ENCODE measurements at places on chromosomes 2 and 18.

DNA sequence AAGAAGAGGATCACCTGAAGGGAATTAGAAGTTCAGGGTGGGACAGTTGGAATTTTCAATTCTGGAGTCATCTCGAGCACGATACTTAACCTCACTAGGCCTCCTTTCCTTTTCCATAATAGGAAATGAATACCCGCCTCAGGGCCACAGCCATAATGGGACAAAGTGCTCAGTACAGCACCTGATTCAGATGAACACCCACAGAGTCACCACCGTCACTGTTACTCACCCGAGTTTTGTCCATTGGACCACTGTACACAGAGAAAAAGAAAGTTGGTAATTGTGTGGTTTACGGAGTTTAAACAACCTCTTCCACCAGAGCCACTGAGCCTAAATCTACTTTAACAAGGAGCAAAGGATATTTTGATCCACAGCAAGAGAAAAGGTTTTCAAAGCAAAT is 122.0 kb upstream of the NDUFV2 start:
- DNase-seq: no peak

GRCh38 chr2:174835797-174836255 is 71.6 kb upstream of the CHRNA1 start:
- no peak for DNase-seq

DNA sequence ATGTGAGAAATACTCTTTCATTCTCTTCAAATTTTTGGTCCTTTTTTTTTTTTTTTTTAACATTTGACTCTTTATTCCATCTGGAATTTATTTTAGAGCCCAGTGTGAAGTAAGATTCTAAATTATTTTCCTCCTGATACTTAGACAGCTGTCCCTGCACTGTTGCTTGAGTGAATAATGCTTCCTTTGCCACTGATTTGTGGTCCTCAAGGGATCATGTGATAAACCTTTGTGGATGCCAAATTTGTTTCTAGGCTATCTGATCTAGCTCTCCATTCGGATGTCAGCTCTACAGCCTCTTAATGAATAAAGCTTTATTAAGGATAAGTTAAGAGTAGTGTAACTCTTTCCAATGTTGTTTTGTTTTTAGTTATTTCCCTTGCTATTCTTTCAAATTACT is 142.3 kb downstream of the SMAD7 start:
- no peak for DNase-seq

DNA sequence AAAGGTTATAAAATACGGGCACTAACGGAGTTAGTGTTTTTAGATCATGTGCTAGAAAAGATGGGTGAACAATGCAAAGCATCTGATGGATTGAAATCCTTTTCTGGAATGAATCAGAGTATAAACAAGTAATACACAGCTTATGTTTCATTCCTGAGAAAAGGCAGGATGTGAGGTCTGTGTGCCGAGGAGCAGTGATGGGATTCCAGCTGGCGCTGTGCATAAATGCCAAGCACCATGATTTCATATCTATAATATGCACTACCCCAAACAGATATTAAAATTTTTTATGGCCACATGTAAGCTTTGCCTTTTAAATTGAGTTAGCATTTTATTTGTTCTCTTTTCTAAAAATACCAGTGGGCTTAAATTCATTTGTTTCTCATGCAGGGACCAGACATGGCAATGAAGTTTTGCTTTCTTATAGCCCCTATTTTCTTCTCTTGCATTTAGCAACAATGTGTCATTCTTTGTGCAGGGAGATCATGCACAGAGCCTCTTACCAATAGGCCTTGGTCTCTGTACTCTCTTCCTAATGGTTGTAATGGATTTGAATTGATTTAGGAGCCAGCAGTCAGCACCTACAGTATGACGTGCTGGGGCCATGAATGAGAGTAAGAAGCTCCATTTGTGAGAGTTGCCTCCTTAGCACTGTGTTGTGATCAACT is 323.9 kb downstream of the SLC8A1 start:
- no peak for DNase-seq

- no peak for DNase-seq
Observed at GRCh38 chr2:157460384-157460837, 16.5 kb upstream of the CYTIP start.

GRCh38 chr2:237870754-237871651 is 11.6 kb downstream of the RAMP1 start:
- no peak for DNase-seq

DNA sequence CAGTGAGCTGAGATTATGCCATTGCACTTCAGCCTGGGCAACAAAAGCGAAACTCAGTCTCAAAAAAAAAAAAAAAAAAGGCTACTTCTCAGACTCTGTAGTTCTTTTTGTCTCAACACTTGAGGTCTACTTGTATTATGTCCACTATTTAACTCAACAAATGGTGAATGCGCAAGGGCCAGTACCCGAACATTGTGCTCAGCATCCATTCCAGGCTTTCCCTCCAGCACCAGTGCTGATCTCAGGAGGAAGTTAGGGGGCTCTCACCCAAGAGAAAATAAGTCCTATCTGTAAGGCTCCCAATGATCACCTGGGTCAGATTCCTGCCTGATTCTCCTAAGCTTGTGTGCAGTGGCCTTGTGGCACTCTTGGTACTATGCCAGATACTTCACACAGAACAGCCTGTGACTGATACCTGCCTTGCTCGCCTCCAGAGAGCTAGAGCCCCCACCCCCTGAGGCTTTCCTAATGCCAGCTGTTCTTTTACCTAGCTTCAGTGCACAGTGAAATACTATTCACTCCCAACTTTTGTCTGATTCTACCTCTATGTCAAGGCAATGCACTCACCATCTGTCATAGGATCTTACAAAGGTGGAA is 74.9 kb downstream of the INO80D start:
- no peak for DNase-seq

DNA sequence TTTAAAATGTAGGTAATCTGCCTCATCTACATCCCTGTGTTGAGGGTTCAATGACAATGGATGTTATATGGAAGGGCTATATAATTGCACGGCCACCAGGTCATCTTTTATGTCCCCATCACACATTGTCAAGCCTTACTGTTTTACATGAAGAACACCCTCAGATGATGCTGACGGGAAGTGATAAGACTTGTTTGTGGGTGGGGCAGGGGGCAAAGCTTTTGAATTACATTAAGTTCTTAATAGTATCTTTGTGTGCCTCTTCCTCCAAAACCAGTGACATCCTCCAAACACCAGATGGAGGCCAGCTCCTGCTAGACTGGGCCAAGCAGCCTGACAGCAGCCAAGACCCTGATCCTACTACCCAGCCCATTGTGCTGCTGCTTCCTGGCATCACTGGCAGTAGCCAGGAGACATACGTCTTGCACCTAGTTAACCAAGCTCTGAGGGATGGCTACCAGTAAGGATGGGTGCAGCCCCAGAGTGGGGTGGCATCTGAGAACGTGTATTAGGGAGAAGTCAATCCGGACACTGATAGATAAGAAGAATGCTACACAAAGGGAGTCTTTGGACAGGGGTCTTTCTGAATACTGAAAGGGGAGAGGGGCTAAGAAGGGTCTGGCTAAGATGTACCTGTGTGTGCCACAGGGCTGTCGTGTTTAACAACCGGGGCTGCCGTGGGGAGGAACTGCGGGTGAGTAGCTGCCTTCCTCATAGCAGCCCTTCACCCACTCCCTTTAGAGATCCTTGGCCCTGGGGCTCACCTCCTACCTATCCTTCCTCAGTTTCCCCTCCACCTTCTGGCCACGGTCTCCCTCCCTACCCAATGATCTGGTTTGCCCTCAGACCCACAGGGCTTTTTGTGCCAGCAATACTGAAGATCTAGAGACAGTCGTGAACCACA is 5.3 kb downstream of the ABHD1 start:
- DNase-seq: no peak

- DNase-seq: peak; percentile 17
Observed at GRCh38 chr2:152565884-152566727, 151.2 kb downstream of the PRPF40A start.

DNA sequence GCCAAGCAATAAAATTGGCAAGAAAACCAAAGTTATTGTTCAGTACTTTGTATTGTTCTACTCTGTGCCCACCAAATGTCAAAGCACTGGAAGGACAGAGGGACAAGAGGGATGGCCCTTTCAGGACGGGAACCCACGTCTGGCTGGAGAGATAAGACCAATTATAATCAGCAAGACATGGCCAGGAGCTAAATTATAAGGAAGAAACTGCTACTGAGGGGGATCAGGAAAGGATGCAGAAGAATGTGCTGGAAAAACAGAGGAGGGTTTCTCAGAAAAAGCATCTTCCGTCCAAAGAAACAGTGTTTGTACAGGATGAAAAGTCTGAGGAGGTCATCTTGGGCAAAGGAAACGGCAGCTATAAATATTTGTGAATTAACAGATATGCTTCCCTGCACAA is 46.4 kb upstream of the NARS1 start:
- no peak for DNase-seq

- no peak for DNase-seq
Observed at GRCh38 chr18:23953984-23954383, 60.6 kb upstream of the TTC39C start.

- no peak for DNase-seq
Observed at GRCh38 chr2:101234169-101234938, 18.3 kb upstream of the CNOT11 start.
